ENCODE measurements at places on chromosomes 7 and 10.

GRCh38 chr10:101656890-101657289 lies 38.1 kb downstream of the FBXW4 start:
- DNase-seq, result no peak

- no peak for DNase-seq
These were observed 47.0 kb downstream of the KCNMA1 start for GRCh38 chr10:77590344-77591237.

DNA sequence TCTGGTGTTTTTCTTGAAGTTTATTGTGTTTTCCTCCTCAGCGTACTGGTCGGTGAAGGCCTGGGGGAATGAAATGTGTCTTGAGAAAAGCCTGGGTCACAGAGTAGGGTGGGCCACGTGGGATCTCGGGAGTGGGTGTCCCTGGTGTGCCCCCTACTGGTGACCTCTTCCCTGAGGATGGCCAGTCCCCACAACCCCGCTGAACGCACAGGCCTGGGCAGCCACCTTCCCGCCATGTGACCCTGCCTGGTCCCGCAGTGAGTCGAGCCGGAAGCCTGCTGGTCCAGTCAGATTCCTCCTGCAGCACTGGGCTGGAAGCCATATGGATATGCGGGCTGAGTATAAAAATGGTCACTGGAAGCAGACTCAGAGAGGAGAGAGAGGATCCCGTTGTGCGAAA lies 52.9 kb upstream of the GNA12 start:
- DNase-seq, result no peak

DNA sequence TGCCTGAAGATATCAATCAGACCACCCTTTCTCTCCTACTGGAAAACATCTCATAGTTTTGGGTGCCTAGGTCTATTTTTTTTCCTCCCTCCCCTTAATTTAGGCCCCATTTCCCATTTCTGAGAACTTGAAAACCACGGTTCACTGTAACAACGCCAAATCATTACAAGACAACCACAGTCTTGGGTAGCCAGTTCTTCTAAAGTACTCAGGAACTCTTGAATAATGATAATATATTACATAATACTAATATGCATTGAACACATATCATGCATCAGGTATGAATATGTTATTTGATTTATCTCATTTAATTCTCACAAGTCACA lies 185.1 kb upstream of the ADO start:
- DNase-seq, result no peak

- DNase-seq, result no peak
These were observed 293.3 kb upstream of the KLF14 start for GRCh38 chr7:131027287-131027773.
